Frontal cortex (tissue), 4 donors: ENCODE measurements at places on chromosomes 6 and 20. TPM values are rescaled to one million over a fixed set of nuclear protein-coding genes. Genes with fewer than 3 reads are reported as not detected.

- DNase-seq: no peak
These were observed 21.9 kb downstream of the ECT2L start for GRCh38 chr6:138817799-138818198.

DNA sequence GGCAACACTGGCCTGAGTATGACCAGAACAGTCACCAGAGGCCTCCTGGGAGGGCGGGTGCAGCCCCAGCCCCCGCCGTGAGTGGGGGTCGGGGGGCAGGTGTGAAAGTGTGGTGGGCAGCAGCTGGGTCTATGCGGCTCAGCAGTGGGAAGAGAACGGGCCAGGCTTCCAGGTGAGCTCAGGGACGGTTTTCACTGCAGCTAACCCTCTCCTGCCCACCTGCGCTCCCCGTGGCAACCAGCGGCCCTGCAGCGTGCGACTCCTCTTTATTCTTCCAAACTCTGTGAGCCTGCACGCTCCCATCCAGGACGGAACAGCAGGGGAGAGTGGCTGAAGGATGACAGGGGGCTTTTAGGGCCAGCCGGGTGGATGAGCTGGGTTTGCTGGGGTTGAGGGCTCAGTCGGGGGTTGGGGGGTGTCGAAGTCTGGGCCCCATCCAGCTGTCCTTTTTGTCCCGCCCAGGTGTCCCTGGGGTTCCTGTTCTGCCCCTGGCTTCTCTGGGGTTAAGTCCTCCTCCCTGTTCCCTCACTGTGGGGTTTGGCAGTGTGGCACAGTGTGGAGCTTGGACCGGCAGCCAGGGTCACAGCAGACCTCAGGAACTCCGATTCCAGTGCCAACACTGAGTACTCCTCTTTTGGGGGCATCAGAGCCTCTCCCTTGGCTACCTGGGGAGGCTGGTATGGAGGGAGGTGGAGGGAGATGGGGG, 859 bp upstream of the BIRC7 start:
- no peak for DNase-seq

Gene C20orf96
- total RNA-seq: 7.3 TPM

GRCh38 chr6:37696841-37697662, 631 bp downstream of the MDGA1 start:
- peak; percentile 57 for DNase-seq

Gene SALL4
- total RNA-seq: 0.41 TPM

DNA sequence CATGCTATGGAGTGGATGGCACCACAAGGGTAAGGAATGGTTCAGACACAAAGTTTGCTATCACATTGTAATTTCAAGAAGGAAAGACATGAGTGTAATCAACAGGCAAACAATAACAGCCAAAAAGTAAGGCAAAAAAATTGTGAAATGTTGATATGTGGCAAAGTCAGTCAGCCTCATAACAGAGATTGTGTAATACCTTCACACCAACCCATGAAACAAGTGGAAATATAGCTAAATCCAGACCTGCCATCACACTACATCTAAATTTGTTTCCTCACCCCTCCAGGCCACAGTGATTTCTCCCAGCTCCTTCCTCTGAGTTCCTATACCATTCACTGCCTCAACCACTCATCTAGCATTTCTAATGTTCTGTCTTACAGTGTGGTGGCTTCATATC, 37.3 kb downstream of the SIM1 start:
- no peak for DNase-seq

- no peak for DNase-seq
These were observed 9.0 kb downstream of the TEAD3 start for GRCh38 chr6:35487658-35488516.

DNA sequence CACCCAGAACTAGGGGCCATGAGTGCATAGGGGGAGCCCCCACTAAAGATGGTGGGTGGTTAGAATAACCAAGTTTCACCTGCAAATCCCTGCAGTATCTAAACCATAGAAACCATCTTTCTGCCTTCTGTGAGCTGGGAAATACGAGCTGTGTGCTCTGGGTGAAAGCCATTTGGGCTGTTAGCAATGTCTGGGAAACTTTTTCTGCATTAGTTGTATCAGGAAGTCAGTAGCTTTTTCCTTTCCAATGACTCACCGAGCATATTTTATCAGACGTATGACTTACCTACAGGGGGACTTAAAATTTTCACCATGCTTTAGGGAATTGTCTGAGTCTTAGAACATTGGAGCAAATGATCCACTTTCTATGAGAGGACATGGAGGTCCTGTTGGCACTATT, 584.0 kb downstream of the QKI start:
- no peak for DNase-seq

Gene AGPAT1
- 14.3 TPM for total RNA-seq

GRCh38 chr20:63758152-63758551, 18.6 kb downstream of the SLC2A4RG start:
- no peak for DNase-seq

DNA sequence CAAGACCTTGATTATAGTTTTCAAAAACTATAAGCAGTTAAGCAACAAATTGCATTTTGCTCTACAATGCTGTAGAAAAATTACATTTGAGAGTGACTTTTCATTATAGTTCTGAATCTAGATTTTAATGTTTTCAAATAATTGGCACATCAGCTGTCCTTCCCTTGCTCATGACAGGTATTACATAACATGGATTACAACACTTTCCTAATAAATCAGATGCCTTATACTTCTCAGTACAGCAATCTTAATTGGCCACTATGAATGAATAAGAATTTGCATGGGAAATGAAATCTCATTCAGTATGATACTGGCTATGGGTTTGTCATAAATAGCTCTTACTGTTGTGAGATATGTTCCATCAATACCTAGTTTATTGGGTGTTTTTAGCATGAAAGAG, 29.9 kb downstream of the HSF2 start:
- no peak for DNase-seq

DNA sequence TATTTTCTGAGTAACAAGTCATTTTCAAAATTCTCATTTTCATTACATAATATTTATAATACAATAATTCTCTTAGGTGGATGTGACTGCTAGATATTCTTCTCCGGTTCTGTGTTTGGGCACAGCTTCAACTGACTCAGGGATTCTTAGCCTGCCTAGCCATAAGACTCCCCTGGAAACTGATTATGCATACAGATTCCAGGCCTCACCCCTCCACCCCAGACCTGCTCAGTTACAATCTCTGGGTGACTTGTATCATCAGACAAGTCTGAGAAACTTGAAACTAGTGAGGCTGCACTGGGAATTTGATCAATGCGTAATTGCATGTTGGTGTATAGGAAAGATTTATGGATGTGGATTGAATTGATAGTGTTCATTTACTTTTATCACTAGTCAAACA, 25.4 kb downstream of the FLRT3 start:
- no peak for DNase-seq

DNA sequence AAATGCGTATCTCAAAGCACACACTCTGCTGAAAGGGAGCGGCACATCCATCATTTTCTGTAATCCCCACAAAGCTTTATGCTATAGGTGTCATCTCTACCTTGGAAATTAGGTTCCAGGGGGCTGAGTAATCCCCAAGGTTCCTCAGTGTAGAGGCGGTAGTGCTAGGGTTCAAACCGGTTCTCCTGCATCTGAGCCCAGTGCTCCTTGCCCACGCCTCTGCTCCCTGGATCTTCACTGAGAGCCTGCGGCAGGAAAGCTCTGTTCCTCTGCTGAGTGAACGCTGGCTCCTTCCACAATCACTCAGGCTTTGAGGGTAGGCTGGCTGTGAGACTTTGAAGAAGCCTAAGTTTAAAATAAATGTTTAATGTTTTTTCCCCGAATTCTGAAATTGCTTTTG, 24.9 kb downstream of the SLC22A23 start:
- no peak for DNase-seq

- DNase-seq: no peak
These were observed 38.6 kb upstream of the SENP6 start for GRCh38 chr6:75563032-75563431.

Gene BEND6
- total RNA-seq: 22.8 TPM

Gene CTCFL
- not detected for total RNA-seq

Gene CCM2L
- total RNA-seq: 2.9 TPM

GRCh38 chr6:36671687-36672375, 6.7 kb upstream of the CDKN1A start:
- no peak for DNase-seq

Gene ZKSCAN4
- total RNA-seq: 9.4 TPM

DNA sequence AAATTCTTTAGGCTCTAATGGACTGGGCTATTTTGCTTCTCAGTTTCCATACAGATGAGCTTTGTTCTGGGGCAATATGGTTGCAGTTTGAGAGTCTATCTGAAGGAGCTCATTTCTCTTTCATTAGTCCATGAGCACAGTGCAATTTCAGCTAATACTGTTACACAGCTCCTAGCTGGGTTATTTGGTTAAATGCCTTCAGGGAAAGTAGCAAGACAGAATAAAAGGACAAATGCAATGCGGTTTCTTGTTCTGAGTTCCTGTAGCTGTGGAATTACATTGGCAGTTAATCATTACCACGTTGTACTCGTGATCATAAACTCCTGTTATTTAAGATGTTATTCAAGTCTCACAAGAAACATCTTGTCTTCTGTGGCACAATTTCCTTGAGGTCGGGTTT, 127.7 kb downstream of the BFSP1 start:
- no peak for DNase-seq

GRCh38 chr20:36491901-36492617, 49.3 kb upstream of the MYL9 start:
- DNase-seq: no peak

DNA sequence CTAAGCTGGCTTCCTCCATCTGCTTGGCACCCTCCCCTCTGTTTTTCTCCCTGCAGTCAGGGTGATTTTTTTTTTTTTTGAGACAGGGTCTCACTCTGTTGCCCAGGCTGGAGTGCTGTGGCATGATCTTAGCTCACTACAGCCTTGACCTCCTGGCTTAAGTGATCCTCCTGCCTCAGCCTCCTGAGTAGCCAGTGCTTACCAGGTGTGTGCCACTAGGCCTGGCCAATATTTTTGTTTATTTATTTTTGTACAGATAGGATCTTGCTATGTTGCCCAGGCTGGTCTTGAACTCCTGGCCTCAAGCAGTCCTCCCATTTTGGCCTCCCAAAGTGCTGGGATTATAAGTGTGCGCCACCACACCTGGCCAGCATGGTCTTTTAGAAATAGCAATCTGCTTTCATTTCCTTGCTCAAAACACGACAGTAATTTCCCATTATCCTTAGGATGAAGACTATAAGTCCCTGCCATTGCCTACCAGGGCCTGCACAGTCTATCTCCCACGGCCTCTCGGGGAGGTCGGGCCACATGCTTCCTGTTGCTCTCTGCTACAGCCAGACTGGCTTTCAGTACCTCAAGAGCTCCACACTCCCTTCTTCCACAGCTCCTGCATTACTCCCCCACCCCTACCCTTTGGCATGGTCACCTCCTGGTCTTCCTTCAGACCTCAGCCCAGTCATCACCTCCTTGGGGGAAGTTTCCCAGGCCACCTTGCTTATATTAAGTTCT, 11.1 kb upstream of the CD164 start:
- DNase-seq: no peak

DNA sequence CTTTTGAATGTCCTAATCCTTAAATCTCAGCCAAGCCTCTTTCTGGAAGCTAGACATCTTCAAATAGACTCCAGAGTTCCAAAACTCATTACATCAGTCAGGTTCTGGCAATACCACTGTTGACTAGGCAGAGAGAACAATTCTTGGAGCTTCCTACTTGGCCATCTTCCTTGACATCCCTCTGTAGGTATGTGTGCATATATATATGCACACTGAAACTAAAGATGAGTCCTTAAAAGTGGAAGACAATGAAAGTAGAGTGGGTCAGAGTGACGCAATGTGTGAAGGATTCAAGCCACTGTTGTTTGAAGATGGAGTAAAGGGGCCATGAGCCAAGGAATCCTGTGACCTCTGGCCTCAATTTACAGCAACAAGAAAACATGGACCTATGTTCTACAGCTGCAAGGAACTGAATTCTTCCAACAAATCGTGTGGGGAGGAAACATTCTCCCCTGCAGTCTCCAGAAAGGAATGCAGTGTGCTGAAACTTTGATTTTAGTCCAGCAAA, 18.7 kb upstream of the DUSP22 start:
- DNase-seq: no peak

- no peak for DNase-seq
These were observed 336.0 kb downstream of the SYNE1 start for GRCh38 chr6:152301021-152301764.

DNA sequence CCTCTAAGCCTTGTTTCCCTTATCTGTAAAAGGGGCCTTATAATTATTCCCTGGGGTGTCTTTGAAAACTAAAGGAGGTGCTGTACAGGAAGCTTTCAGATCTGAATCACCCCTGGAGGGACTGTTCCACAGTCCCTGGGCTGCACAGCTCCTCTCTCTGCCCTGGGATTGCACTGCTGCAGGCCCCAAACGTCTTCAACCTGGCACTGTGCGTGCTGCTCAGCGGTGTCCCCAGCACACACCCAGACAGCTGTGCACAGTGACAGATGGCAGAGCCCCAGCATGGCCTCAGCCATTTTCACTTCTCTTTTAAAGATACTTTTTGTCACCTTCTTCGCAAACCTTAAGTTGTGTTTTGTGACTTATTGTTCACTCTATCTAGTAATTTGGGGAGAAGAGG, 50.7 kb upstream of the INSM1 start:
- no peak for DNase-seq

Gene LHFPL5
- 0.82 TPM for total RNA-seq

- DNase-seq: no peak
These were observed 50.6 kb downstream of the SRC start for GRCh38 chr20:37396416-37397075.

DNA sequence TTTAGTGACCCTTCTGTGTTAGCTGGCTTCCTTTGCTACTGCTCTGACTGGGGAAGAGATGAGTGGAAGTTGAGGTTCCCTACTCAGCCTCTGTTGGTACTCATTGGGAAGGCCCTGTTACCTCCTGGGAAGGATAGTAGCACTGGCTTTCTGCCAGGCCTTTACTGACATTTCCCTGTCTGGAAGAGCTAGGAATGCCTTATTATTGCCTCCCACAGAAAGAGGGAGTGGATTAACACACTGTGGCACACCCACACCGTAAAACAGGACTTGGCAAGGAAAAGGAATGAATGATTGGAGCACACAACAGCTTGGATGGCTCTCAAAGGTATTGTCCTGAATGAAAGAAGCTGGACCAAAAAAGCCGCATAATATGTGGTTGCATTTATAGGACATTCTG, 12.2 kb downstream of the ZNF831 start:
- DNase-seq: no peak

GRCh38 chr20:35334311-35335101, 42.3 kb upstream of the FAM83C start:
- DNase-seq: no peak

Gene DLK2
- 8.6 TPM for total RNA-seq

- no peak for DNase-seq
These were observed 994.4 kb downstream of the EYS start for GRCh38 chr6:64712606-64713005.

Gene GRIK2
- 130 TPM for total RNA-seq
